ENCODE measurements at places on chromosomes 2 and 18. TPM values are rescaled to one million over a fixed set of nuclear protein-coding genes. Genes with fewer than 3 reads are reported as not detected.
A peak's percentile ranks its signal among the peaks of the same experiment; 100 is the strongest.

Gene RAB6C
- total RNA-seq: under 0.01 TPM

Gene DSG1
- total RNA-seq: not detected

Gene RNF125
- under 0.01 TPM for total RNA-seq

Gene GRB14
- total RNA-seq: not detected

DNA sequence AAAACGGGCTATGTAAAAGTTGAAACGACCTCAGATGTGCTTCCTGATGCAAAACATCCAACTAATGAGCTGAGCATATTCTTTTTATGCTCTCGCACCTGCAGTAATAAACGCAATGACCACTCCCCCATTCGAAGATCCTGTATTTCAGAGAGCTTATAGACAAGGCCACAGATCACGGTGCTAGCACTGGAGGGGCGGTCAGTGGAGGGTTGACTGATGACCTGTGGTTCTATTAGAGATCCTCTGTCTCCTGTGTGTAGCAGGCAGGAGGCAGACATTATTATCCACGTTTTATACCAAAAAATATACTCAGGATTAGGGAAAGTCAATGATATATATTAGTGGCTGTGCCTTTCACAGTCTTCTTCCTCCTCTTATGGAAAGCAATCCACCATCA is 457.0 kb downstream of the CNTNAP5 start:
- no peak for DNase-seq

GRCh38 chr2:30645745-30646119 is 161.5 kb downstream of the CAPN13 start:
- no peak for DNase-seq

GRCh38 chr2:62197925-62198633 is 2.2 kb downstream of the B3GNT2 start:
- peak; percentile 38 for DNase-seq

GRCh38 chr2:171794918-171795317 is 99.1 kb downstream of the SLC25A12 start:
- DNase-seq: no peak

DNA sequence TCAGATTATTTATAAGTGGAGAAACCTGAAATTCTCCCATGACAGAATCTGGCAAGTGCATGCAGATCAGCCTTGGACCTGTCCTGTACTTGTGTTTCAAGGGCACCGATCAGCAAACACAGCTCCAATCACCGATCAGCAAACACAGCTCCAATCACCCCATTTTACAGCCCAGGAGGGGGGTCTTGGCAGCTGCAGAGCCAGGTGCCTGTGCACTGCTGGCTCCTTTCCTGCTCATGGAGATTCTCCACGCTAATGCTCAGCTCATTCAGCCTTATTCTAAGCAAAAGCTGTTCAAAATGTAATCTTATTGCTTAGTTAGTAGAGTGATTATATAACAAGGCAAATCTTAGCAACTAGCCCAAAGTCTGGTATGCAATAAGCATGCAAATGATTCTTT is 623.1 kb upstream of the HS6ST1 start:
- DNase-seq: no peak

DNA sequence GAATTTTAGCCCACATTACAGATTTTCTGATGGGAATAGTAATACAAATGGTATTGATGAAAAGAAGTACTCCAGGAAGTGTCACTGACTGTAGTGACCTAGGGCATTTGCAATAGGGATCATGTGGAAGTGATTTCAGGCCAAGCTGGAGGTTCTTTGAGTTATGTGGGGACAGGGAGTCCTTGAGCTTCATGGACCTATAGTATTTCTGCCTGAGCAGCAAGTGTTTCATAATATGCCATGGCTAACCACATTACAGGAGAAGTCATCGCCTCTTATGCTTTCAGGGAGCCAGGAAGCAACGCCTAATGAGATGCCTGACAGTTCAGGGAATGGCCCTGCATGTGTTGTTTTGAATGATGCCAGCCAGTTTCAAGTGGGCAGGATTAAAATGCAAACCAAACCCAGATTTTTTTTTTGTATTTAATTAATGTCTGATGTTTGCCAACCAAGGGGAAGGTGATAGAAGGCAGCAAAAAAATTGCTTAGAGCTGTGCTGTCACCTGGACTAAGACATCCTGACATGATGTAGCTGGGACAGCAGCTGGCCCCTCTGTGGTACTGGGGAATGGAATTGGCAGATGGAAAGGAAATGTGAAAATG is 109.5 kb downstream of the RAPGEF4 start:
- DNase-seq: no peak

DNA sequence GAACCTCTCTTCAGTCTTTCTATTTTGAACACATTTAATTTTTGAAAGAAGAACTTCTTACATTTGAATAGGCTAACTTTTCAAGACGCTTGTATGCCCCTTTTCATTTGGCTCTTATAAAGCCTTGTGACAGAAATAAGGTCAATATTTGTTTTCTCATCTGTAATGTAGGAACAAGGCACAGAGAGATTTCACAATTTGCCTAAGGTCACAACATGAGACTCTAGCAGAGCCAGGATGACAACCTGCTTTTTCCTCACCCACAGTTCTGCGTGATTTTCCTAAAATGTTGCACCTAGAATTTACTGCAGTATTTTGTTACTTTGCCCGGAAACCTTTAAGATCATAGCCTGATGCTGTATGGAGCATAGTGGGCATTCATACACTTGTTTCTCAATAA is 67.4 kb downstream of the TXNL1 start:
- no peak for DNase-seq

Data from fibroblast of villous mesenchyme (primary cell).